ENCODE measurements at places on chromosomes 5 and 9. TPM values are rescaled to one million over a fixed set of nuclear protein-coding genes. Genes with fewer than 3 reads are reported as not detected.

The DAB2 gene
- polyA plus RNA-seq, result 139 TPM

The LCN12 gene
- 7.0 TPM for polyA plus RNA-seq

The VLDLR gene
- 23.4 TPM for polyA plus RNA-seq

DNA sequence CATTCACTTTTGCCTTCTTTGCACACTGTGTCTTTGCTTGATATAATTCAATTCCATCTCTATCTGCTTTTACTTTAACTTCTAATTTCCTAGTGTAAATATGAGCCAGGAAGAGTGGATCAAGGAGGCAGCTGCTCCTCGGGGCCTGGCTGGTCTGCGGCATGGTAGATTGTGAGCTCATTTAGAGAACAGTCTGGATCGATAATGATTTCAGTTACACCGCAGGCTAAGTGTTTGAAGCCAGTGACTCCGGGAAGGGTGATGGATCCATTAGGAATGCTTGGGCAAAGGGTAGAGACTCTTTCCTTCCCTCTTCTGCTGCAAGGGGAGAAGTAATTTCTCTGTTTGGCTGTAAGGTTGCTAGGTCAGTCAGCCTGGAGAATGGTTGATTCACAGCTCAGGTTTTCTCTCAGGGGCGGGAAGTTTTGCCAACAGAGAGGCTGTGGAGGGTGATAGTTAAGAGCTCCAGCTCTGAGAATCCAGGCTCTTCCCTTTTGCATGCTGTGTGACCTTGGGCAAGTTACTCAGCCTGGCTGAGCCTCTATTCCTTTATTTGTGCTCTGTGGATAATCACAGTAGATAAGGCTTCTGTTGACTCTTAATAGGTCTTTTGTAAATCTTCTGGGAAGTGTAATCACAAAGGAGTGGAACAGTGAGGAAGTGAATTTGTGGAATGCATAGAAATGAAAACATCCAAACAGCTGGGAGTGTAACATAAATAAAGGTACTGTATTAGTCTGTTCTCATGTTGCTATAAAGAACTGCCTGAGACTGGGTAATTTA is 99.1 kb downstream of the PTTG1 start:
- no peak for DNase-seq

GRCh38 chr5:77881528-77881927 is 105.4 kb upstream of the TBCA start:
- no peak for DNase-seq

DNA sequence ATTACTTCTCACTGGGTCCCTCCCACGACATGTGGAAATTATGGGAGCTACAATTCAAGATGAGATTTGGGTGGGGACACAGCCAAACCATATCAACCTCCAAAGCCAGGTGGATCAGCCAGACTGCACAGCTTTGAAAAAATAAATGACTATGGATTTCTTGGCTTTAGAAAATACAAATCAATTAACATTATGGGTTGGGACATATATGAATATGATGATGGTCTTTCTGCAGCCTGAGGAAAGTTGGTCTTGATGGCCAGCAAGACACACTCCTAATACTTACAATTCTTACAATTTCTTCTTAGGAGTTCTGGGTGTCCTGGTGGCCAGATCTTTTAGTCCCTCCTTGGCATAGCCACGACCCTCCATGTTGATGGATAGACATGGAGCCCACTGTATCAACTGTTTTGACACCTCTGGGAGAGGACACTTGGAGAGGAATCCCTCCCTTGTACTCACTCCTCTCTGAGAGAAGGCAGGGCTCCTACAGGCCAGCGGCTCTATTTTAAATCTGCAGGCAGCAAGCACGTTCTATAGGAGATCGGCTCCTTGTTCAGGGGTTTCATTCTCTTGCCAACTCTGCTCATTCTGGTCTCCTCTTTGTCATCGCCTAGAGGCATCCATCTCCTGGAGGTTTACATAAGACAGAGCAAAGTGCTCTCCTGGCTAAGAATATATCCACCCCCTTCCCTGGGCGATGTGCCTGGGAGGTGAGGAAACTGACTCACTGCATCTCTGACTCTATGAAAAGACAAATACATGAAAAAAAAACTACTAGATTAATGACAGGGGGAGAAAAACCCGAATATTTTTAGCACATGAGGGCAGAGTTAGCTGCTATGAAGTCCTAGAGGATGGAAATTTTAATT is 145.9 kb downstream of the CARTPT start:
- DNase-seq, result no peak

- no peak for DNase-seq
These were observed 415.3 kb downstream of the MAN2A1 start for GRCh38 chr5:110104726-110105669.

All from left lung (tissue), 14 donors.